Spinal cord (tissue), 10 donors: ENCODE measurements at places on chromosomes 2 and 18.
A peak's percentile ranks its signal among the peaks of the same experiment; 100 is the strongest.

GRCh38 chr18:3485153-3486149 lies 35.5 kb downstream of the TGIF1 start:
- no peak for DNase-seq

GRCh38 chr2:29578084-29578598 lies 343.2 kb downstream of the ALK start:
- DNase-seq, result no peak

- DNase-seq, result no peak
These were observed 20.2 kb downstream of the EPHA4 start for GRCh38 chr2:221551864-221552263.

GRCh38 chr2:205848601-205849000 lies 166.3 kb downstream of the NRP2 start:
- no peak for DNase-seq

DNA sequence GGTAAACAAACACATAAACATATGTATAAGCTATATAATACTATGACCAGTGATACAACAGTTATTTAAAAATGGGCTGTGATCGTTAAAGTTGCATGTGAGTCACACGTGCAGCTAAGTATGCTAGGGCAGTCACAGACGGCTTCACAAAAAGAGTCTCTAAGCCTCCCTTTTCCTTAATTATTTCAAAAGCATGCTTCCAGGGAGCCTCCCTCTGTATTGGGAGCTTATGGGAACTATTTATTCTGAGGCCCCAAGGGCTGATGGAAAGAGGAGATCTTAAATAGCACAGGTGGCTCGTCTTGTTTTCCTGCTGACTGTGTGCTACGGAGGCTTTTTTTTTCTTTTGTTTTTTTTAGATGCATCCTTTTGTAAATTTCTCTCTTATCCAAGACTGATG lies 94.3 kb downstream of the ADCYAP1 start:
- DNase-seq, result no peak

GRCh38 chr18:78809845-78810244 lies 169.8 kb upstream of the SALL3 start:
- no peak for DNase-seq

- no peak for DNase-seq
These were observed 27.2 kb upstream of the SATB2 start for GRCh38 chr2:199484927-199485326.

- no peak for DNase-seq
These were observed 86.6 kb downstream of the SP100 start for GRCh38 chr2:230502593-230502992.

GRCh38 chr2:58574873-58575272 lies 333.7 kb upstream of the FANCL start:
- DNase-seq, result no peak

DNA sequence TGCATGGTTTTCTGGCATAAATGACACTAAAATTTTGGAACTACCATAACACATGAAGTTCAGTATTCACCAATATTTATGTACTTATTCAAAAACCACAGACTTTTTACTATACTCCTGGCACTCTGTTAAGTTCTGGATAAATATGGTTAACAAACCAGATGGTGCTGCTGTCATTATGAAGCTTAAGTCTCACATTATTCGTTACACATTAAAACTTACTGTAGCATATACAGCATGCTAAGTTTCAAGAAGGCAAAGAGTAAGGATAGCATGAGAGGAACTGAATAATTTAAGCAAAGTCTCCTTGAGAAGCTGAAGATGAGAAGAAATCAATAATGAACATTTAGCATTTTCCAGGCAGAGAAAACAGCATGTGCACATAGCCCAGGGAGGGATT lies 929.5 kb downstream of the NRXN1 start:
- peak; percentile 52 for DNase-seq

GRCh38 chr2:85998071-85998991 lies 107.4 kb downstream of the POLR1A start:
- no peak for DNase-seq
